Uterus (tissue), 4 donors: ENCODE measurements at places on chromosomes 2 and 18.
A peak's percentile ranks its signal among the peaks of the same experiment; 100 is the strongest.

DNA sequence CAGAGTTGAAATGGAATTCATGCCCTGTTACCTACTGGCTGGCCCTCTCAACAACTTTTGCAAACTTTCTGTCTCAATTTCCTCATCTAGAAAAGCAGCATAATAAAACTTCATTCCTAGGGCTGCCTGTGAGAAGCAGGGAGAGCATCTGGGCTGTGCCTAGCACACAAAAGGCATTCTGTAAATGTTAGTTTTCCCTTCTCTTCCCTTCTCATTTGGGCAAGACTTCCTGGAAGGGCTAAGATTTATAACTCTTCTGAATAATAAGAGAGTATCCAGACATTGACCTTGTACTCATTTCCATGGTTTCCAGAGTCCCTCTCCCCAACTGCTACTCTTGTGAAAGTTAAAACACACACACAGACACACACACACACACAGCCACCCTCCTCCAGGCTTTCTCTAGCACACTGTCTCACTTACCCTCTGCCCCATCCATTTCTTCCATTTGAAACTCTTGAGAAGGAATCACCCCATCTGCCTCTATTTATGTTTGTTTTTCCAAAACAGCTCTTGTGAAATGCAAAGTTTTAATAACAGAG, 302.1 kb downstream of the SMAD2 start:
- H3K4me1 ChIP-seq = no peaks in the 10 kb centered on the region
- H3K4me3 ChIP-seq = no peak overlapping the region
- no peak overlapping the region for H3K27ac ChIP-seq

DNA sequence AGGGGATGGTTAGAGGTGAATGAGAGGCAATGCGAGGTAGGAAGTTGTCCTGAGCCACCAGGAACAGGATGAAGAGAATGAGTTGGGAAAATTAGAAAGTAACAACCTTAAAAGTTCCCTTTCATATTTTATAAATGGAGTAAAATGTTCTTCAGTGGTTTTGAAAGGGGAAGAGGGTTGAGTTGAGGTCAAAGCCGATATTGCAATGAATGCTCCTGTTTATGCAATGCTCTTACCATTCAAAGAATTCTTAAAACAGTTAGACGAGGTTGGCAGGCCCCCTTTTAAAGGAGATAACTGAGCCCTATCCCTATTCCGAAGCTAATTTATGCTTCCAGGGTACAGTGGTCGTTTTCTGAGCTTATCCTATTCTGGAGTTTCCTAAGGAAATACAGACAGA, 2110.3 kb upstream of the CELF4 start:
- no peaks in the 10 kb centered on the region for H3K27me3 ChIP-seq
- no peaks in the 10 kb centered on the region for H3K4me1 ChIP-seq
- H3K4me3 ChIP-seq = no peak overlapping the region
- DNase-seq = no peak

- DNase-seq = no peak
- H3K4me3 ChIP-seq = no peak overlapping the region
- H3K4me1 ChIP-seq = peaks cover 8% of the 10 kb centered on the region
- H3K27ac ChIP-seq = no peak overlapping the region
Observed at GRCh38 chr2:8488001-8488738, 193.7 kb upstream of the ID2 start.

GRCh38 chr18:27428120-27428519, 243.0 kb upstream of the CHST9 start:
- no peaks in the 10 kb centered on the region for H3K4me1 ChIP-seq
- no peak overlapping the region for H3K4me3 ChIP-seq
- DNase-seq = no peak
- no peaks in the 10 kb centered on the region for H3K27me3 ChIP-seq
- H3K27ac ChIP-seq = no peak overlapping the region

- no peak overlapping the region for H3K27ac ChIP-seq
- no peaks in the 10 kb centered on the region for H3K36me3 ChIP-seq
- no peaks in the 10 kb centered on the region for H3K4me1 ChIP-seq
- no peak for DNase-seq
- no peaks in the 10 kb centered on the region for H3K27me3 ChIP-seq
Observed at GRCh38 chr18:36331521-36331971, 34.0 kb downstream of the FHOD3 start.

DNA sequence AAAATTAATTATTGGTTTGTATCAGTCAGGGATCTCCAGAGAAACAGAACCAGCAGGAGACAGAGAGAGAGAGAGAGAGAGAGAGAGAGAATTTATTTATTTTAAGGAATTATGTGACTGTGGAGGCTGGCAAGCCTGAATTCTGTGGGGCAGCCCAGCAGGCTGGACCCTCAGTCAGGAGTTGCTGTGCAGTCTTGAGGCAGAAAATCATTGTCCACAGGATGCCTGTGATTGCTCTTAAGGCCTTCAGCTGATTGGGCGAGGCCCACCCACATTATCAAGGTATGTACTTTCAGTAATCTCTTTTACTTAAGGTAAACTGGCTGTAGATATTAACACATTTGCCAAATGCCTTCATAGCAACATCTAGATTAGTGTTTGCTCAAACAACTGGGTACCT, 155.3 kb downstream of the SEPTIN10 start:
- H3K4me3 ChIP-seq = no peak overlapping the region
- no peak overlapping the region for H3K27ac ChIP-seq
- H3K4me1 ChIP-seq = no peaks in the 10 kb centered on the region

GRCh38 chr18:48111587-48111986, 181.1 kb upstream of the SMAD2 start:
- H3K27me3 ChIP-seq = no peaks in the 10 kb centered on the region
- H3K27ac ChIP-seq = no peak overlapping the region
- H3K4me1 ChIP-seq = no peaks in the 10 kb centered on the region

GRCh38 chr2:174688079-174688478, 76.2 kb downstream of the CHRNA1 start:
- H3K36me3 ChIP-seq = no peaks in the 10 kb centered on the region
- H3K4me3 ChIP-seq = no peak overlapping the region
- no peaks in the 10 kb centered on the region for H3K27me3 ChIP-seq
- H3K27ac ChIP-seq = no peak overlapping the region
- H3K4me1 ChIP-seq = no peaks in the 10 kb centered on the region

DNA sequence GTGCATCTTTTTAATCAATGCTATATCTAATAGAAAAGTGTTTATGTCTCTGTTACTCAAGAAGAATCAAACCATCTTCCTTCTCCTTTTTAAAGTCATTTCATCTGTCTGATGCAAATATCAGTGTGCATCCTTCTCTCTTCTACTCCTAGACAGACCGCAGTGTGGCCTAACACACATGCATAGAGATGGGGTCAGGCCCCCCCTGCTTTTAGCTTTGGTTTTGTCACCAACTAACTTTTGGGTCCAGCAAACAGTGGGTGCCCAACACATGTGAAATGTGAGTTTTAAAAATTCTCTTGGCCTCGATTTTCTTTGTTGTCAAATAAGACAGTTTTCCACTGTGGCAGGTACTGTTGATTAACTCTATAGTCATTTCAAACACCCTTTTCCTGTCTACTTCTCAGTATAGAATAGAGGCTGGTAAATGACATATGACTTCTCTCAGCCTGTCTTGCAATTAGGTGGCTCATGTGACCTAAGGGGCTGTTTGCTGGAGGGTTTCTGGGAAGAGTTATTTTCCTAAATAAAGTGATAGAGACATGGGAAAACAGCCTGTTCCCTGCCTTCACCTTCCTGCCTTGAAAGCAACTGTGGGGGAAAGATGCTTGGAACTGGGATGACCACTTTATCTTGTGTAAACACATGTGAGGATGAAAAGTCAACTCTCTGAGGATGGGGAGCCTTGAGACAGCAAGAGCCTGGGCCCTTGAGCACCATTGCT, 65.7 kb upstream of the DARS1 start:
- no peak overlapping the region for H3K27ac ChIP-seq
- no peak for DNase-seq
- no peaks in the 10 kb centered on the region for H3K36me3 ChIP-seq
- no peaks in the 10 kb centered on the region for H3K4me1 ChIP-seq

GRCh38 chr2:109288544-109289368, 159.8 kb downstream of the SH3RF3 start:
- no peaks in the 10 kb centered on the region for H3K27me3 ChIP-seq
- no peaks in the 10 kb centered on the region for H3K4me1 ChIP-seq
- DNase-seq = no peak
- no peaks in the 10 kb centered on the region for H3K36me3 ChIP-seq
- no peak overlapping the region for H3K4me3 ChIP-seq

- H3K27me3 ChIP-seq = no peaks in the 10 kb centered on the region
- H3K36me3 ChIP-seq = no peaks in the 10 kb centered on the region
- H3K27ac ChIP-seq = no peak overlapping the region
- no peak overlapping the region for H3K4me3 ChIP-seq
- no peaks in the 10 kb centered on the region for H3K4me1 ChIP-seq
- DNase-seq = no peak
Observed at GRCh38 chr2:220053919-220054318, 426.5 kb downstream of the SLC4A3 start.

- H3K4me1 ChIP-seq = no peaks in the 10 kb centered on the region
- DNase-seq = no peak
- H3K27me3 ChIP-seq = no peaks in the 10 kb centered on the region
- no peak overlapping the region for H3K27ac ChIP-seq
- H3K36me3 ChIP-seq = no peaks in the 10 kb centered on the region
Observed at GRCh38 chr2:41379496-41380221, 668.2 kb upstream of the PKDCC start.

DNA sequence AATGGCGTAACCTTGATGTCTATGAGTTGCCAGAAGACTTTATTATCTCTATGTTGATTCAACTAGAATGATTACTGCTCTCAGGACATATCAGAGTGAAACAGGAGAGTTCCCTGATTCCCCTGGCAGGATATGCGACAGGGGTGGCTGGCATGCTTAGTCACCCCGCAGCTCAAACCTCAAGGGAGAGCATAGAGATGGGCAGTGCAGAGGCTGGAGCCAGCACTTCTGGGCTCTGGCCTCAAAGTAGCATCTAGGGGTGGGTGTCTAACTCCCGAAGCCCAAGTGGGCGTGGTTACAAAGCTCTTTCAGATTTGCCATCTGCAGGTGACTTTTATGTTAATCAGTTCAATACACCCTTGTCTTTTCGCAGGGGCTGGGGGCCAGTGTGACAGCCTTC, 391.6 kb downstream of the ADCYAP1 start:
- H3K4me3 ChIP-seq = no peak overlapping the region
- DNase-seq = no peak
- no peaks in the 10 kb centered on the region for H3K27me3 ChIP-seq
- H3K4me1 ChIP-seq = no peaks in the 10 kb centered on the region

GRCh38 chr18:11785444-11786055, 65.7 kb upstream of the CHMP1B start:
- no peaks in the 10 kb centered on the region for H3K27me3 ChIP-seq
- no peak overlapping the region for H3K4me3 ChIP-seq

DNA sequence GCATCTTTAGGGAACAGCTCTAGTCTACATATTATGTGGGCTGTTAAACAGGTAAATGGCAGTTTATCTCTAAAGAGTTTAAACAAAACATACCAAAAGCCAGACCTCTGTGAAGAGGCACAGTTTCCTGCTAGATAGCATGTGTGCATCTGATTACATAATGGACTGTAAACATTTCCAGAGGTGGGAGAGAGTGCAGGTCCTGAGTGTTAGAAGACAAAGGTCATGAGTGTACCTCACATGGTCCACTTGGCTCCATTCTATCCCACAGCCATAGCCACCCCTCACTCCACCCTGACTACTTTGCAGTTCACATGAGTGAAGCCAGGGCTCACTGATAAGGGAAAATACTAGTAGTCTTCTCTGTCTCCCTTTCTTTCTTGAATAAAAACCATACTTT, 233.4 kb downstream of the MTX2 start:
- peaks cover 5% of the 10 kb centered on the region for H3K4me1 ChIP-seq
- no peaks in the 10 kb centered on the region for H3K27me3 ChIP-seq
- no peak for DNase-seq
- no peak overlapping the region for H3K4me3 ChIP-seq
- no peaks in the 10 kb centered on the region for H3K36me3 ChIP-seq

- DNase-seq = no peak
- peaks cover 2% of the 10 kb centered on the region for H3K4me1 ChIP-seq
- peak overlapping the region; percentile 88 for H3K27ac ChIP-seq
- H3K27me3 ChIP-seq = no peaks in the 10 kb centered on the region
- H3K4me3 ChIP-seq = peak overlapping the region; percentile 29
- no peaks in the 10 kb centered on the region for H3K36me3 ChIP-seq
Observed at GRCh38 chr2:40364151-40364874, 87.6 kb downstream of the SLC8A1 start.

GRCh38 chr18:46877329-46877987, 39.8 kb downstream of the PIAS2 start:
- H3K4me1 ChIP-seq = no peaks in the 10 kb centered on the region
- no peak overlapping the region for H3K27ac ChIP-seq
- DNase-seq = no peak
- no peaks in the 10 kb centered on the region for H3K36me3 ChIP-seq
- H3K27me3 ChIP-seq = no peaks in the 10 kb centered on the region
- no peak overlapping the region for H3K4me3 ChIP-seq

DNA sequence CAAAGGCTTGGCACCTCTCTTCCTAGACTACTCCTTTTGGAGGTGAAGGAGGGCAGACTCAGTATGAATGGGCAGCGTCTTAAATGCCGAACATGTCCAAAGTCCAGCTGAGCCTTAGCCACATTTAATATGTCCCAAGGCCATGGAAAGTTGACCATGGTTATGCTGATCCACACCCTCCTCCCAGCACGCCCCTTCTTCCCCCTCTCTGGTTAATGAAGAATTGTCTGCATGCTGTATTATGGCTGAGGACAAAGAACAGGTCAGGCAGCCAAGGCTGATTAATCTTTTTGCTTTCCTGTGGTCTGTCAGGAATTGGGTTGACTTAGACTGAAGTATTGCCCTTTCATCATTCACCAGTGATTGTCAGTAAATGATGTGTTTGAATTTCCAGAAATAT, 5.8 kb upstream of the MYOM1 start:
- no peaks in the 10 kb centered on the region for H3K27me3 ChIP-seq
- no peak for DNase-seq
- no peaks in the 10 kb centered on the region for H3K36me3 ChIP-seq
- H3K4me1 ChIP-seq = no peaks in the 10 kb centered on the region
- H3K27ac ChIP-seq = no peak overlapping the region

DNA sequence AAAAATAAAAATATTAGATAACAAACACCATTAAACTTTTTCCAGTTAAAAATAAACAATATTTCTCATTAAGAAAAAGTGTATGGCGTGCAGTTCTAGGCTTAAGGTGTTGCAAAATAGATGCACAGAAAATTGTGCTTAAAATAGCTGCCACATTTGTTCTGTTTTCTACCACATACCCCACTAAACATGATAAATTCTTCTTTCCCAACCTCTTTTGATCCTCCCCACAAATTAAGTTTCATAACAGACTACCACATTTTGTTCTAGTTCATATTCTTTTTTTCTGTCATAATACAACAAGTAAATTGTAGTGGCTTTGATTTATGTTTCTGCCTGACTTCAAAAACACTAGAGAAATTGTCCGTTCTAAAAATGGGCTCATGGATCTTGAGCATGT, 64.5 kb downstream of the ARHGAP28 start:
- H3K4me1 ChIP-seq = no peaks in the 10 kb centered on the region
- no peak overlapping the region for H3K27ac ChIP-seq

- DNase-seq = no peak
- no peak overlapping the region for H3K4me3 ChIP-seq
- no peaks in the 10 kb centered on the region for H3K27me3 ChIP-seq
- no peaks in the 10 kb centered on the region for H3K36me3 ChIP-seq
Observed at GRCh38 chr2:150484006-150484405, 3.5 kb downstream of the RND3 start.
